ENCODE measurements at places on chromosomes 6 and 20. TPM values are rescaled to one million over a fixed set of nuclear protein-coding genes. Genes with fewer than 3 reads are reported as not detected.

Gene RIPPLY2
- not detected for total RNA-seq

DNA sequence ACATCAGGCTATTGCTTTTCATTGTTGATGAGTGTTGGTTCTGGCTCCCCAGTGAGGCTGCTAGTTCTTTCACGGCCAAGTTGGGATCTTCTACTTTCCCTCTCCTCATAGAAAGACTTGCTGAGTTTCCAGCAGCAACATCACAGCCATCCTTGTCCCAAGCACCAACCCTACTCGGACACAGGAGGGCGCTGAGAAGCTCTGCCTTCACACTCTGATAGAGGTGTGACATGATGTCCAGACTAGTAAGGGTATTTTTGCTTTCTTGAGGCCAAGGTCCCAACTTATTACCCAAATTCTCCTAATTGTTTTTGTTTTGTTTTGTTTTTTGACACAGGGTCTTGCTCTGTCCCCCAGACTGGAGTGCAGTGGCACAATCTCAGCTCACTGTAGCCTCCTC, 3.0 kb upstream of the GCM1 start:
- DNase-seq = no peak
- H3K36me3 ChIP-seq = no peaks in the 10 kb centered on the region
- H3K4me1 ChIP-seq = no peaks in the 10 kb centered on the region
- H3K4me3 ChIP-seq = no peak overlapping the region
- no peaks in the 10 kb centered on the region for H3K27me3 ChIP-seq
- no peak overlapping the region for H3K27ac ChIP-seq

DNA sequence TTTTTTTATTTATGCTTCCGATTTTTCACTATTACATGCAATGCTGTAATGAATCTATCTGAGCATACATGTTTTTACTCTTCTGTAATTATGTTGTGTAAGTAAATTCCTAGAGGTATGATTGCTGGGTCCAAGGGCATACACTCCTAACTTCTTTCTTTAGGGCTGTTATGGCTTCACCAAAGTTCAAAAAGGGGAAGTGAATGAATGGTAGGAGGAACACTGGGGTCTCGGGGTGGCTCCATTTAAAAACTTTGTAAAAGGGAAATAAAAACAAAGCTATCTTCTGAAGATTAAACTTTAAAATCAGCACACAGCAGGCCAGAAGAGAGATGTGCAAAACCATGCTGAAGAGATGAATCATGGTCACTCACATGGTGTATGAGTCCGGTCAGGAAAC, 289.1 kb upstream of the SUPT3H start:
- DNase-seq = no peak

GRCh38 chr6:41404182-41404845, 68.9 kb downstream of the NCR2 start:
- no peaks in the 10 kb centered on the region for H3K36me3 ChIP-seq
- no peak overlapping the region for H3K27ac ChIP-seq
- no peak for DNase-seq
- H3K4me1 ChIP-seq = no peaks in the 10 kb centered on the region
- no peak overlapping the region for H3K4me3 ChIP-seq
- H3K27me3 ChIP-seq = peaks cover 26% of the 10 kb centered on the region

- no peak overlapping the region for H3K27ac ChIP-seq
- no peaks in the 10 kb centered on the region for H3K27me3 ChIP-seq
- H3K4me3 ChIP-seq = no peak overlapping the region
- DNase-seq = no peak
Observed at GRCh38 chr6:71209206-71209605, 79.4 kb upstream of the OGFRL1 start.

- H3K36me3 ChIP-seq = no peaks in the 10 kb centered on the region
- DNase-seq = no peak
- no peak overlapping the region for H3K4me3 ChIP-seq
- H3K4me1 ChIP-seq = no peaks in the 10 kb centered on the region
- H3K27me3 ChIP-seq = no peaks in the 10 kb centered on the region
Observed at GRCh38 chr20:24836041-24836533, 113.0 kb upstream of the CST7 start.

- no peak overlapping the region for H3K4me3 ChIP-seq
- H3K4me1 ChIP-seq = no peaks in the 10 kb centered on the region
- H3K36me3 ChIP-seq = no peaks in the 10 kb centered on the region
- H3K27me3 ChIP-seq = no peaks in the 10 kb centered on the region
- no peak for DNase-seq
Observed at GRCh38 chr20:38859070-38859690, 53.7 kb downstream of the PPP1R16B start.

DNA sequence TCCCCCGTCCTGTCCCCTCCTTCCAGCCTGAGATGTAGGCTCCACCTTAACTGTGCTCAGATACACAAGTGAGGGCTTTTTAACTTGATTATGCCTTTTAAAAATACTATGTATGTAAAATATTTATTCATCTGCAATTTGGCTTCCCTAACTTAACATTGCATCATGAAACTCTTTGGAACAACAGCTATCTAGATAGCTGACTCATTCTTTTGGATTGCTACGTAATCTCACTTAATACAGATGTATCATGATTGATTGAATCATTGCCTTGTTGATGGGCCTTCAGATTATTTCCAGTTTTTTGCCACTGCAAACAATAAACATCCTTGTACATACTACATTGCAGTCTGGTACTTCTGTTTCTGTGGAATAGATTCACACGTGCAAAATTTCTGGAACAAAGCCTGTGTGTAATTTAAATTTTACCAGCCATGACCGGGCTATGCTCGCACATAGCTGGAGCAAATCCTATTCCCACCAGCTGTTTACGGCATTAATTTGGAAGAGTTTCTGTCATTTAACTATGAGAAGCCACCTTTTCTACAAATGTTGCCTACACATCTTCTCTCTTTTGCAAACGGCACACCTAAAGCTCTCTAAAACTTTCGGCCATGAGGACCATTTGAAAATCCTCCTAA, 6.5 kb downstream of the PRND start:
- peaks cover 8% of the 10 kb centered on the region for H3K4me1 ChIP-seq
- no peaks in the 10 kb centered on the region for H3K27me3 ChIP-seq
- no peak for DNase-seq
- no peak overlapping the region for H3K27ac ChIP-seq

GRCh38 chr6:38166411-38167240, 347.1 kb downstream of the ZFAND3 start:
- no peak for DNase-seq
- no peak overlapping the region for H3K27ac ChIP-seq
- H3K4me1 ChIP-seq = no peaks in the 10 kb centered on the region
- H3K36me3 ChIP-seq = no peaks in the 10 kb centered on the region
- no peaks in the 10 kb centered on the region for H3K27me3 ChIP-seq

Data from lower lobe of right lung (tissue), 2 donors.